ENCODE measurements at places on chromosomes 5 and 9. TPM values are rescaled to one million over a fixed set of nuclear protein-coding genes. Genes with fewer than 3 reads are reported as not detected.

The SAPCD2 gene
- total RNA-seq = 7.2 TPM

The FOXI1 gene
- total RNA-seq = 3.8 TPM

The DAB2IP gene
- 39.9 TPM for total RNA-seq

The TMEM252 gene
- total RNA-seq = 5.7 TPM

The OTP gene
- not detected for total RNA-seq

The SIT1 gene
- total RNA-seq = 0.41 TPM

The PPIC gene
- 30.5 TPM for total RNA-seq

The CKMT2 gene
- total RNA-seq = 62.2 TPM

The CYSRT1 gene
- 0.76 TPM for total RNA-seq

The PDE4D gene
- 131 TPM for total RNA-seq

The SHROOM1 gene
- total RNA-seq = 26.8 TPM

The CPLANE1 gene
- 36.6 TPM for total RNA-seq

The GOLM1 gene
- total RNA-seq = 57.7 TPM

The PIP5K1B gene
- total RNA-seq = 7.0 TPM

The CER1 gene
- total RNA-seq = 1.1 TPM

The KCNIP1 gene
- total RNA-seq = 4.7 TPM

The RAPGEF1 gene
- 36.5 TPM for total RNA-seq

The SPINK7 gene
- not detected for total RNA-seq

The RNF14 gene
- total RNA-seq = 58.0 TPM

The RGP1 gene
- 17.8 TPM for total RNA-seq

The ECSCR gene
- 24.9 TPM for total RNA-seq

The CCDC69 gene
- 7.6 TPM for total RNA-seq

The IRX1 gene
- total RNA-seq = 50.3 TPM

The ADAMTSL2 gene
- total RNA-seq = 8.9 TPM

The TMEM174 gene
- 6.8 TPM for total RNA-seq

The PCDHGB7 gene
- total RNA-seq = 15.8 TPM

The GZMA gene
- total RNA-seq = 1.8 TPM

The SLC34A3 gene
- 3.0 TPM for total RNA-seq

The F12 gene
- 0.29 TPM for total RNA-seq

The SUB1 gene
- 83.3 TPM for total RNA-seq

The SLC22A4 gene
- 4.3 TPM for total RNA-seq

The FREM1 gene
- total RNA-seq = 172 TPM

The CCDC152 gene
- 1.6 TPM for total RNA-seq

The ECPAS gene
- total RNA-seq = 81.1 TPM

Measured in metanephros (tissue), 2 donors.